Mucosa of descending colon (tissue), 3 donors: ENCODE measurements at places on chromosomes 12 and 14. TPM values are rescaled to one million over a fixed set of nuclear protein-coding genes. Genes with fewer than 3 reads are reported as not detected.
A peak's percentile ranks its signal among the peaks of the same experiment; 100 is the strongest.

GRCh38 chr14:72715850-72716228, 178.1 kb downstream of the DPF3 start:
- no peak for DNase-seq

GRCh38 chr14:22794551-22794951, 20.7 kb downstream of the SLC7A7 start:
- no peak for DNase-seq

DNA sequence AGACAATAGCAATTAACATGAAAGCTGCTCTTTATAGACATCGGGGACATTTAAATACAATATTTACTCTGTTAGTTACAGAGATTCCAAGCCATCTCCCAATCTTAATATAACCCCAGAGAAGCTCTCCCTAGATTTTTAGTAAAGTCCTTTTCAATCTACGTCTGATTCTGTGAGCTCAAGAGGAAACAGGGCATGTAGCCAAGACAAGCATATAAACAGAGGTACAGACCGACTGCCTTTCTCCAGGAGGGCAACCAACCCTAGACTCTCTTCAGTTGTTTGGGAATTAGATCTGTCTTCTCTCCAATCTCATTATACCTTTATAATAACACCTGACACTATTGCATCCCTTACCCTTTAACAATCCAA, 57.4 kb downstream of the TMTC1 start:
- no peak for DNase-seq

GRCh38 chr12:50677858-50678257, 86.0 kb upstream of the ATF1 start:
- DNase-seq, result no peak

GRCh38 chr12:49046129-49046895, 14.3 kb downstream of the KMT2D start:
- no peak for DNase-seq

- DNase-seq, result peak; percentile 46
These were observed 58.9 kb upstream of the EEA1 start for GRCh38 chr12:92987846-92988621.

GRCh38 chr14:99407416-99407815, 73.2 kb downstream of the SETD3 start:
- no peak for DNase-seq

- DNase-seq, result no peak
These were observed 111.3 kb downstream of the TSHR start for GRCh38 chr14:81066672-81067071.

GRCh38 chr12:22266101-22266500, 68.4 kb downstream of the ST8SIA1 start:
- DNase-seq, result no peak

DNA sequence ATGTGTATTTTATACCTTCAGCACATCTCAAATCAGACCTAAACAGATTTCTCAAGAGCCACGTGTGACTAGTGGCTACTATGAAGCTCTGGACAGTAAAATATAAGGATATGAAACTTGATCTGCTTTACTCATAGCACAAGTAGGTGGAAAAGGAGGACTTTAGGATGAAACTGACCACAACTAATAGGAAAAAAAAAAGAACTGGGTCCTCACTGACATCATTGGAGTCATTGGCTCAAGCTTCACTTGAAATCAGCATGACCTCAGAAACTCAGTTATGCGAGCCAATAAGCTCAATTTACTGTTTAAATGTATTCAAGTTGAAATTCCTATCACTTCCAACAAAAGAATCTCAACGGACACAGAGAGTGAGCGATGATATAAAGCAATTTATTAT, 34.1 kb upstream of the CIT start:
- DNase-seq, result no peak

DNA sequence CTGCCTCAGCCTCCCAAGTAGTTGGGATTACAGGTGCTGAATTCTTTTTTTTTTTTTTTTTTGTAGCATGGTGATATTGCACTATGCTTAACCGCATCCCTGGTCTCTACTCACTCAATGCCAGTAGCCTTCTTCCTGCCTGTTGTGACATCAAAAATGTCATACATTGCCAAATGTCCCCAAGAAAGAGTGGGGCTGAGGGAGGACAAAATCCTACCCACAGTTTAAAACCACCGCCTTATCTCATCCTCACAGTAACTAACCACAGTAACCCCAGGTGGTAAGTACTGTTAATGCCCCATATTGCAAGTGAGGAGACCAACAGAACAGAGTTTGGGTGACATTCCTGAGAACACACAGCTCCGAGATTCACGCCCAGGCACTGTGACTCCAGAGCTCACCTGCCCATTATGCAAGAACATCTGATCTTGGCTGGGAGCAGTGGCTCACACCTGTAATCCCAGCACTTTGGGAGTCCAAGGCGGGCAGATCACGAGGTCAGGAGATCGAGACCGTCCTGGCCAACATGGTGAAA, 19.6 kb downstream of the MORN3 start:
- no peak for DNase-seq

DNA sequence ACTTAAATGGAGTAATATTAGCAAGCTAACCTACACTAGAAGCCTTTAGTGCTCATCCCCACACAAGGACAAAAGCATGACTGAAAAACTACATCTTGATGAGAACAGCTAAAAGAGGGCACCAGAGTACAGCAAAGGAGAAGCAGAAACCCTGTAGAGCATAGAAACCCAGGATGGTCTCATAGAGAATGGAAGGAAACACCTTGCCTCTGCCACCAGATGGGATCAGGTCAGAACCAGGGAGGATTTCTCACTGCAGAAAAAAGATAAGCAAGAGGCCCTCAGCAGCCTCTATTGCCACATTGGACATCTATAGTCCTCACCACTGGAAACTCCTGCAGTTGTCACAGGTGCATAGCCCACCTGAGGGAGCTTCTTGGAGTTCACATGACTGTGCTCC, 13.6 kb upstream of the ZNF705A start:
- DNase-seq, result no peak

GRCh38 chr12:55629058-55629841, 7.4 kb upstream of the OR10P1 start:
- DNase-seq, result no peak

GRCh38 chr12:52495389-52495788, 2.3 kb upstream of the KRT6A start:
- DNase-seq, result no peak

GRCh38 chr14:104897330-104898194, 27.1 kb upstream of the PLD4 start:
- DNase-seq, result peak; percentile 48

GRCh38 chr12:60266381-60266852, 670.6 kb downstream of the SLC16A7 start:
- no peak for DNase-seq

The ASIC1 gene
- 1.7 TPM for total RNA-seq

The CELA1 gene
- not detected for total RNA-seq

The SLC6A15 gene
- total RNA-seq, result 3.1 TPM

The PHLDA1 gene
- total RNA-seq, result 2.2 TPM

The SIX4 gene
- 0.14 TPM for total RNA-seq

The DDX51 gene
- 18.7 TPM for total RNA-seq

The OTOGL gene
- total RNA-seq, result 0.10 TPM
